ENCODE measurements at places on chromosomes 11 and 22.
A peak's percentile ranks its signal among the peaks of the same experiment; 100 is the strongest.

GRCh38 chr22:29702931-29703501 lies 16.8 kb upstream of the CABP7 start:
- peak; percentile 40 for DNase-seq

DNA sequence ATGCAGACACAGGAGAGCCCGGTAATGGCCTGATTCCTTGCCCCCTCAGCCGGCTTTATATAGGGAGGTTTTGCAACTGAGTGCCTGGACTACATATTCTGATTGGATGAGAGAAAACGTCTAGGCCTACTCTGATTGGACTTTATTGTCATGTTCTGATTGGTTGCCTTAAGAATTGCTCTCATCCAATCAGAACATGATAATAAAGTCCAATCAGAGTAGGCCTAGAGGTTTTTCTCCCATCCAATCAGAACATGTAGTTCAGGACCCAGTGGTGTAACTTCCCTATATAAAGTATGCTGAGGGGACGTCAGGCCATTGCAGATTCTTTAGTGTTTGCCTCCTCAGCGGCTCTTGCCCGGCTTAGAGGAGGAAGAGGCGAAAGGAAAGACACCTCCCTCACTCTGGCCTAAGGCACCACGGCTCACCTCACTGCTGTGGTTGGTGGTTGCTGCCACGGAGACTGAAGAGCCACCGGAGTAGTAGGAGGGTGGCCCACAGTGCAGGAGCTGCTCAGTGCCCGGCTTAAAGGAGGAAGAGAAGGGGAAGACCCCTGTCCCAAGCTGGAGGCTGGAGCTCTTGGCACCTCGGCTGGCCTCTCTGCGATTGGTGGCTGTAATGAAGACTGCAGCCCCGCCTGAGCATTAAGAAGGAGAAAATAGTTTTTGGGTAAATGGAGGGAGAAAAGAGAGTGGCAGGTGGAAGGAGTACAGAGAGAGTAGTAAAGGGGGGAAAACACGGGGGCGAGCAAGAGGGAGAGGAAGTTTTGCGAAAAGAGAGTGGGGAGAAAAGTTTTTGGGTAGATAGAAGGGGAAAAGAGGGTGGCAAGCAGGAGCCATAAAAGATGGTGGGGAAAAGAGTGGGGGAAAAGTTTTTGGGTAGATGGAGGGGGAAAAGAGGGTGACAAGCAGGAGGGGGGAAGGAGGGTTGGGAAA lies 116.7 kb upstream of the SERPIND1 start:
- no peak for DNase-seq

- no peak for DNase-seq
Observed at GRCh38 chr11:97794876-97795275, 1225.9 kb upstream of the CNTN5 start.

DNA sequence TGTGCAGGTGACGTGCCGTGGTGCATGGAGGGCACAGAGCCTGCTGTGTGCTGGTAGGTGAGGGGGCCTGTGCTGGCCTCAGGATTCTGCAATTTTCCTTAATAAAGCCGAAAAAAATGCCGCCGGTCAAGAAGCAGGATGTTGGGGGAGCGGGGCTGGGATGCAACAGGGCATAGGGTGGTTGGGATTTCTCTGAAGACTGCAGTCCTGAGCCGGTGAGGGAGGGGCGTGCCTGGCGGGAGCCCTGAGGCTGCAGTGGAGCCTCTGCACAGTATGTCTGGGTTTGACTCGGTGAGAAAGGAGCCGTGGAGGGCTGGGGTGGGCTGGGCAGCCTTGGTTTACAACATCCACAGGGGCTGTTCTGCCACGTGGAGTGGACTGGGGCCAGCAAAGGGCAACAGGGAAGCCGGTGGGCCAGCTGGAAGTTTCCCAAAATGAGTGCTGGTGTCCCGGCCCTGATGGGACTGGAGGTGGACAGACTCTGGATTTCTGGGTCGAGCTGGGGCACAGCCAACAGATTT lies 1.3 kb downstream of the CDHR5 start:
- DNase-seq = no peak

- DNase-seq = no peak
Observed at GRCh38 chr11:3920148-3920852, 64.8 kb downstream of the STIM1 start.

DNA sequence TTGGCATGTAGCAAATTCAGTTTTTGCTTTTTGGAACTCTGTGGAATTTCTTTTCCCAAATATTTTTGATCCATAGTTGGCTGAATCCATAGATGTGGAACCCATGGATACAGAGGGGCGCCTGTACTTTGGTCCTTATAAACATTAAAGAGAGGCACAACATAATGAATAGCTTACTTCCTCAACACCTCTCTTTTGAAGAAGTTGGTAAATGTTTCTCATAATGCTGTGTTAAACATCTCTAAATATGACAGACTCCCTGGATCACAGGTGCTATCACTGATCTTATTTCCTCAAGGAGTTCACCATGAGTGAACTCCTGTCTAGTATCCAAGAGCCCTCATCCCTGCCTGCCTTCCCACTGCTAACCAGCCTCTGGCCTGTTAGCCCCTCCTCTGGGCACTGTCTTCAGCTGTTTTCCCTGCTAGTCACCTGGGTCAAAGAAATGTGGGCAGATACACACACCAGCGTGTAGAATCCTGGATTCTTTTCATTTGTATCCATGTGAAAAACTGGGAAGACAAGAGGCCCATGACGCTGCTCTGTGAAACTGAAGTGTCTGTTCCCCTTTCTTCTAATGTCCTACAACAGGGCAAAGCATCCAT lies 63.7 kb downstream of the HIRA start:
- DNase-seq = no peak

DNA sequence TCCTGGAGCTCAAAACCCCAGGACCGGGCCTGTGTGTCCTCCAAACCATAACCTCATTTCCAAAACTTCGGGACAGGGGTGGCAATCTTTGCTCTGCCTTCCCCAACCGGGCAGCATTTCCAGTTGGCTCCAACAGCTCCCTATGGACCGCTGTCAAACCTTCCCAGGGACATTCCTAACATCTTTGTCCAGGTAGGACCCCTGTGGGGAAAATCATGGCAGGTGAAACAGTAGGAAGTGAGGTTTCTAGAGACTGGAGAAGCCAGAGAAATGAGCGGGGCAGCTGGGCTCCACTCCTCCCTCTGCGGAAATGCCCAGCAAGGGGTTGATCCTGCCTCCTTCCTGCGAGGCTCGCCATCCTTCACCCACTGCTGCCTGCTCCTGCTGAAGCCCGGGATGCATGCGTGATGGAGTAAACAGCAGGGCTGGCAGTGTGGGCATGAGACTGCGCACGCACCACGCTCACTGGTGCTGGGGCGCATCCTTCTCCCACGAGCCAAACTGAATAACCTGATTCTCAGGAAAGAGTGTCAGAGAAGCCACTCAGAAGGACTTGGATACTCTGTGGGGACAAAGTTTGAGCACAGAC lies 136.4 kb downstream of the BUD13 start:
- peak; percentile 48 for DNase-seq
